WTC11 (cell line): ENCODE measurements at places on chromosomes 12 and 14. TPM values are rescaled to one million over a fixed set of nuclear protein-coding genes. Genes with fewer than 3 reads are reported as not detected.

AREL1 gene
- total RNA-seq, result 32.4 to 37.0 TPM (median 32.7 TPM) in 3 replicates

KRT82 gene
- not detected in 3 replicates for total RNA-seq

DNA sequence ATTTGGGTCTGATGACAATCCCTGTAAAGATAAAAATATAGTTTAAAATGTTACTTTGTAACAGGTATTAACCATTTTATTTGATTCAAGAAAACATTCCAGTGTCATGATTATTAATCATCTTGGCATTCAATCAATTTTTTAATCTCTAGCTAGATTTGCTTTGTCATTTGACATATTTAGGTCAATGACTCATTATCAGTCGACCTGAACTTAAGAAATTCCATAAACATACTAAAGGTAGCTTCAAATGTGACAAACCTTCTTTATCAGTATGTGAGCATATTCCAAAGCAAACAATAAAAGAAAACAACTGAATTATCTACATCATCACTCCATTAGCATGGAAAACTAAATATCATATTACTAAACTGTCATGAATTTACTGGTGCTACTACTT lies 50.8 kb upstream of the CDKL1 start:
- peaks cover 5% of the 10 kb centered on the region for H3K4me1 ChIP-seq
- peaks cover 31% of the 10 kb centered on the region for H3K36me3 ChIP-seq
- H3K27ac ChIP-seq, result no peak overlapping the region
- no peaks in the 10 kb centered on the region for H3K27me3 ChIP-seq

DNA sequence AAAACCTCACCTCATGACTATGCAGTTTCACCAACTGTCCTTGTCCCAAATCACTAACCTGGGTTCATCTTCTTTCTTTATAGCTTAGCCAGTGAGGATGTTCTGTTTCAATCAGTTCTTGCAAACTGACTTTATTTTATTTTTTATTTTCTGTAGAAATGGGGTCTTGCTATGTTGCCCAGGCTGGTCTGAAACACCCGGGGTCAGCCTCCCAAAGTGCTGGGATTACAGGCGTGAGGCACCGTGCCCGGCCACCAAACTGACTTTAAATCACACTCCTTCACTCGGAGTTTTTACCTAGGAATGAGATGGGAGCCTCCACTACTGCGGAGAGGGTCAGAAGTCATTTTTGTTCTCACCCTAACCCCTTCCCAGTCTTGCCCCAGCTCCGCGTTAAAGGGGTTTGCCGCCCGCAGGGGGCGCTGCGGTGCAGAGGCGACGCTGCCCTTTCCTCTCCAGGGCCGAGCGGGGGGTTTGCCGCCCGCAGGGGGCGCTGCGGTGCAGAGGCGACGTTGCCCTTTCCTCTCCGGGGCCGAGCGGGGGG lies 7.0 kb upstream of the B4GALNT3 start:
- H3K36me3 ChIP-seq, result peaks cover 21% of the 10 kb centered on the region
- H3K27me3 ChIP-seq, result peaks cover 20% of the 10 kb centered on the region
- no peak overlapping the region for H3K4me3 ChIP-seq
- 0 out of 2 replicates have a peak, but pooled peaks cover 3% of the 10 kb centered on the region for H3K4me1 ChIP-seq
- no peak overlapping the region for H3K27ac ChIP-seq
